ENCODE measurements at places on chromosomes 3 and 15.

GRCh38 chr15:100183921-100184495, 157.8 kb downstream of the ADAMTS17 start:
- no peak for DNase-seq

DNA sequence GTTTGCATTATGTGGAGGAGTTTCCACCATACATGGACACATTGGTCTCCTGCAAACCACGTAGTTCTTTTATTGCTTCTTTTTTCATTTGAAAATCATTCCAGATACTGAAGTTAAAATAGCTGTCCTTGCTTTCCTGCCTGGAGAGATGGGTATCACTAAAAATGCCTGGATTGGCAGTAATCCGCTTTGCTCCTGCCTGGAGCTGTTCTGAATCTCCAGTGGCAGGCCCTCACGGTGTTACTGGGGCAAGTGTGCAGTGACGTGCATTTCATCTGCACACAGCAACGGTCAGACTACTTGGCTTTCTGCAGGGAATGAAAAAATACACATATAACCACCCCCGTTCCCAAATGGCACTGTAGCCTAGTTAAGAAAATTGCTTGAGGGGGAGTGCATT, 272.9 kb downstream of the IL5RA start:
- no peak for DNase-seq

- DNase-seq, result no peak
Measured at GRCh38 chr3:197017003-197017402, 12.6 kb downstream of the MELTF start.

DNA sequence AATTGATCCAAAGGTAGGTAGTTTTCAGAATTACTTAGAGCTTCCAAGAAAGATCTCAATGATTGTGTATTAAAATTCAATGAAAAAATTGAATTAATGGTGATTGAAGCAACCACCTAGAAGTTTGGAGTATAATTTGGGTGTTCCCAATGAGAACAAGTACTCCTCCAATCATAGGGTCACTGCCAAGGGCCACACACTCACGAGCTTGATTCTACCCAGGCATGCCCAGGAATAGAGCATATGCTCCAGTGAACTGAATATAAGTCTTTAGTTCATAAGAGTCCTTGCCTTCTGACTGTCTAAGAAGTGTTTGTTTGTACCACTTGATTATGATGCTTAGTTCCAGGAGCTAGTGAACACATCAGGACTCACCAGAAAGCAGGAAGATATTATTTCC, 133.9 kb downstream of the CPNE4 start:
- DNase-seq, result no peak

DNA sequence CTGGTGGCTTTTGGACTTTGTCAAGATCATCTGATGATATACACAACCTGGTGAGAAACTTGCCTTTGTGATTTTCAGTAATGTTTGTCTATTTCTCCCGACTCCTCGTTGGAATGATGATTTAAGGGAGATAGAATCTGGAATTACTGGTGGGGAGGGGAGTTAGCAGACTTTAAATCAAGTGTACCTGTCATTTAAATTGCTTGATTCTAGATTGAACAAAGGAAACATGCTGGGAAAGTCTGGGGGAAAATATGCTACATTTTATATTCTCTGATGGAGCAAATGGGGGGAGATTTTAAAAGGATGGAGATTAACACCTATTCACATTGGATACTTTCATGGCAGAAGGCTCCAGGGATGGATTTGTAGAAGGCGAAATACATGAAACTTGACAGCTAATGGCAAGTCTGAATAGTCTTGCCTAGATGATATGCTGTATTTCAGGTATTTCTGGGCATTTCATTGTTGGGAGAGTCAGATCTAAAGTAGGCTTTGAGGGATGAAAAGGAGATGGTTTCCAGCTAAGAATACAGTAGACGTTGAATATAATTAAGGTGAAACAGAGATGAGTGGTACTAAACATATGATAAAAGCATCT, 189.1 kb upstream of the PDZRN3 start:
- no peak for DNase-seq

DNA sequence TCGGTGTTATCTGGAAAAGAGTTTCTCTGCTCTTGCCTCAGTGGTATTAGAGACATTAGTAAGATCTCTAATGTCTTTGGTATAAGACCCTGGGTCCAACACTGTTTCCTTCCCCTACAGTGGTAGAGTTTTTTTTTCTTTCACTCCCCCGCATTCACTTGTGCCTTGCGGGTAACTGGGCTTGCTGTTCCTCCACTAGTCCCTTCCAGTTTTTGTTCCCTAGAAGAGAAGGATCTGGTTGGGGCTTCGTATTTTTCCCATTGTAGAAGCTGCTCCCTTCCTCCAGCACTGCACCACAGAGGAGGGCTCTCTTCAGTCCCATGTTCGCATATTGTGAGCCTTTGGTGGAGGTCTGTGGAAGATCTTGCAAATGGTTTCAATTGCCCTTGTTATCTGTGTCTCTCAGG, 13.7 kb downstream of the CTDSPL2 start:
- DNase-seq, result no peak

DNA sequence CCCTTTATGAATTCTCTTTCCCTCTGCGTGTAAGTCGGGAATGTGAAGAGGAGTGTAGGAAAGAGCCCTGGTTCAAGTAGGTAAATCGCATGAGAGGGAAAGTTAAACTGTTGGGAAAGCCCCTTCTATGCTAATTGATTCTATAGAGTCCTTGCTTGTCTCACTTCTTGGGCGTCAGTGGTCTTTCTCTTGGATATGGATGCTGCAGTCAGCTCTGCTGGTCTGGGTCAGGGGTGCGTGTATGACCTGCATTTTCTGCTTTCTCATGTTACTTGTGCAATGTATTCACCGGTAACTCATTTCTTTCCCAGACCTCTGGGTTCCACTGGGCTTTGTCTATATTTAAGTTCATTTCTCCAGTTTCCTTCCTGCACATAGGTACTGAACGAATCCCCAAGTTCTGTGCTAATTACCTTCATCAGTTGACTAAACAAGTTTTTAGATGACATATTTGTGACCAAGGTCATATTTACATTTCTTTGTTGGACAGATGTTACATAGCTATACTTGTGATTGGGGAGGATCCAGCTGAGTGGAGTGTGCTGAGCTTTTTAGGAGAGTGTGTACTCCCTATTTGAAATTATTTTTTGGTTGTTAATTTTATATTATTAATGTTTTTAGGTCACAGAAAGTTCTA, 1.4 kb downstream of the SETD5 start:
- DNase-seq, result peak; percentile 54

GRCh38 chr3:134348524-134348923, 25.7 kb downstream of the AMOTL2 start:
- no peak for DNase-seq

DNA sequence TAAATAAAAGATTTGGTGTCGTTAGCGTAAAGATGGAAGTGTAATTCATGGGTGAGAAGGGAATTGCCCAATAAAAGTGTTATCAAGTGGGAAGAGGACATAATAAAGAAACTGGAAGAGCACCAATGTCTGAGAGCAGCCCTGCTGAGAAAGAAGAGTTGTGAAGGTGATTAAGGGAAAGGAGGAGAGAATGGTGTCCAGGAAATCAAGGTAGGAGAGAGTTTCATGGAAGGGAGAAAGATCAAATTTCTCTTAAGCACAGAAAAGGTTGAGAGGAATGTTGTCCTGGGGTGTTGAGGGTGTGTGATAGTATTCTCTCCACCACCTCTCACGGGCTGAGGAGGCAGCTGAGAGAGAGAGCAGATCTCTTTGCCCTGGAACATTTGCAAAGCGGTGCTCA, 339.7 kb downstream of the SATB1 start:
- DNase-seq, result no peak

- no peak for DNase-seq
Measured at GRCh38 chr3:185766329-185767001, 58.4 kb downstream of the IGF2BP2 start.

GRCh38 chr3:23619705-23620637, 185.8 kb upstream of the UBE2E1 start:
- no peak for DNase-seq

DNA sequence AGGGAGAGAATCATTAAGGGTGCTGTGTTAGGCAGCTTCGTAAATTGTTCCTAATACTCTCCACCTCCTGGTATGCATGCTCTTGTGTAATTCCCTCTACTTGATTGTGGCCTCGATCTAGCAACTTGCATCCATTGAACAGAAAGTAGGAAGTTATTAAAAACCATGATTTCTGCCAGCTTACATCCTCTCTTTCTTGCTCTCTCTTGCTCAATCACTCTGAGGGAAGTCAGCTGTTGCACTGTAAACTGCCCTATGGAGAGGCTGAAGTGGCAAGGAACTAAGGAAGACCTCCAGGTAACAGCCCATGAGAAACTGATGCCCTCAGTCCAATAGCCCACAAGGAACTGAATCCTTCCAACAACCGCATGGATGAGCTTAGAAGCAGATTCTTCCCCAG, 92.6 kb downstream of the ERC2 start:
- no peak for DNase-seq

GRCh38 chr15:69857686-69858391, 239.9 kb downstream of the TLE3 start:
- no peak for DNase-seq

DNA sequence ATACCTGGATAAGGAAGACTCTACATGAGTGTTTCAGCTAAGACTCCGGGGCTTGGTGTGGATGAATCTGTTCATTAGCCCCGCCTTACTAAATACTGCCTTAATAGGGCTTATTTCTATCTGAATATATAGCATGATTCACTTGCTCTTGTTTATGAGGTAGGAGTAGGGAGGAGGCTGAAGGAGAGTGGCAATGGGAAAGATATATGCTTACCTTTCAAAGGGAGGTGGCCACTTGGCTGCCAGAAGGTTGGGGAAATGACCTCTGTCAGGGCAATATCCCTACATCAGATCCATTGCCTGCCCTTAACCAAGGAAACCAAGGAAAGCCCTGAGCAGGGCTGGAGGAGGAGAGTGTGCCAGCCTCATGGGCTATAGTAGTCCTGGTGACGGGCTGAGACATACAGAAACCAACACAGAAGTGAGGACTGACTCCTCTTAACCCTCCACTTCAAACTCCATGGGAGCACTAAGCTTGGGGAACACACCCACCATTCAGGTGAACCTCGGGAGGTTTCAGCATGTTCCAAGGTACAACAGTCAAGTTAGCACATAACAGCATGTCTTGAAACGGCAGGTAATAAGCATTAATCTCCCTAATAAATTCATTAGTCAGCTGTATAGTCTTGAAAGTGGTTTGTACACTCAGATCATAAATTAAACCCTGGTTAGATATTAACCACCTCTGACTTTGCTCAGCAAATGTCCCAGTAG, 80.1 kb downstream of the EOMES start:
- DNase-seq, result no peak

DNA sequence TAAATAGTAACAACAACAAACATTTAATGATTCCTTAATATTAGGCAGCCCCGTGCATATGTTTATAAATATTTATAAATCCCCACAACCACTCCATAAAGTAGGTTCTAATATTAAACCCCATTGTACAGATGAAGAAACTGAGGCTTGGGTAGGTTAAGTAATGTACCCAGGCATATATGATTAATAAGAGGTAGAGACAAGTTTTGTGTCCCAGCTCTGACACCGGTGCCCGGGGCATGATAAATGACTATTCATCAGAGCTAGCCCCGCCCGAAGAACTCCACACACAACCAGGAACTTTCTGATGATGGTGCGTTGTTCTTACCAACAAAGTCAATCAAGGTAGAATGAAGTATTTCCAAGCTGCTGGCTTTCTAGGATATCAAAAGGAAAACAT, 19.4 kb downstream of the CDCP1 start:
- no peak for DNase-seq

- DNase-seq, result peak; percentile 22
Measured at GRCh38 chr3:50139718-50140423, 15.3 kb upstream of the SEMA3F start.
